ENCODE measurements at places on chromosomes 2 and 18.

DNA sequence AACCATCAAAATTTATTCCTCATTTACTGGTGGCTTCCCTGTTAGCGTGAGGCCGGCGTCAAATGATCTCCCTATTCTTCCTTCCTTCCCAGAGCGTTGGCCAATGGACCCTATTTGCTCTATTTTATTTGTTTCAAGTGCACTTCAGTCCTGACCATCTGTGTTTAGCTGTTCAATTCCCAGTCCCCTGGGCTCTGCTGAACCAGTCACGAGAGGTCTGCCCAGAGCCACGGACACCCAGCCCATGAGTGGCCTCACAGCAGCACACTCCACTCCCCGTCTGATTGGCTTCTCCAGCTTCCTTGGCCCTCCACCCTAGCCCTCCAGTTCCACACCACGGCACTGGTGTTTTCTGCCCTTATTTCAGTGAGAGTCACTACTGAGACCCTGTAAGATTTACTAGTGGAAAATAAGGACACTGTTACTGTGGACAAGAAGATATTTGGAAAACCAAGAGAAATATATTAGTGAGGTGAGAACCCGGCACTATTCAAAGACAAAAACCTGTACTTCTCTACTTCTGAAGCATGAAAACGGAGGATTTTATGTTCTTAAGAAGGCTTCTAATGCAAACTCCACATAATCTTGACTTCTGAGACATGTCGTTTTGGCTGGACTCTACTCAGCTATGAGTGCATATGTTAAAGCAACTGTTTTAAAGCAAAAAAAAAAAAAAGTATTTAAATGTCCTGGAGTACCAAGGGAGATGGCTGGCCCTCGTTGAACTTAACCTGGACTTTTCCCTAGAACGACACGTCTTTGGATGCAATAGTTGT lies 86.6 kb downstream of the COL6A3 start:
- no peak for DNase-seq

- no peak for DNase-seq
These were observed 181.0 kb upstream of the HNRNPA3 start for GRCh38 chr2:177031438-177032180.

GRCh38 chr18:78679613-78680260 lies 299.9 kb upstream of the SALL3 start:
- no peak for DNase-seq

- DNase-seq, result peak; percentile 53
These were observed at the start of gene HSBP1L1 for GRCh38 chr18:79964330-79965118. Gene HSBP1L1, plus strand, starts transcription at chr18:79964643. Its CDS starts 93 bp downstream, at chr18:79964736.

DNA sequence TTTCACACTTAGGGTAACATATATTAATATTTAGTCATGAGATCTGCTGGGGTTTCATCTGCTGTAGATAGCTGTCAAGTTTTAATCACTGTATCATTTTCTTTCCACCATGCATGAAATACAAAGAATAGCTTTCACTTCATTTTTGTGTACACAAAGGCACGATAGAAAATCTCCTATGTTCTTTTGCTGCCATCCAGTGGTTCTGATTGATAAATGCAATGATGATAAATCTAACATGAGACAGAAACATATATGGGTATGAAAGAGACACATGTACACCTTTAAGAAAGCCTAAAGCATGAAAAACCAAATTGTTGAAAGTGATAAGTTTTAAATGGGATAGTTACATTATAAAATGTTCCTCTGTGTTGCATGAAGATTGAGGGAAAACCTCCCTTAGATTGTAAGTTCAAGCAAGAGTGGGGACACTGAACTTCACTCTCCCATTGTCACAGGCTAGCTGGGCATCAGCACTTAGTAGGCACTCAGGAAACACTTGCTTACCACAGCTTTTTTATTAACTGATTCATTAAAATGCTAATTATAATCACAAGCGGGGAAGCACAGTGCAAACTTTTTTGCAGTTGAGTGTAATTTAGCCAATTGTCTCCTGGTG lies 31.2 kb downstream of the C1D start:
- peak; percentile 75 for DNase-seq

DNA sequence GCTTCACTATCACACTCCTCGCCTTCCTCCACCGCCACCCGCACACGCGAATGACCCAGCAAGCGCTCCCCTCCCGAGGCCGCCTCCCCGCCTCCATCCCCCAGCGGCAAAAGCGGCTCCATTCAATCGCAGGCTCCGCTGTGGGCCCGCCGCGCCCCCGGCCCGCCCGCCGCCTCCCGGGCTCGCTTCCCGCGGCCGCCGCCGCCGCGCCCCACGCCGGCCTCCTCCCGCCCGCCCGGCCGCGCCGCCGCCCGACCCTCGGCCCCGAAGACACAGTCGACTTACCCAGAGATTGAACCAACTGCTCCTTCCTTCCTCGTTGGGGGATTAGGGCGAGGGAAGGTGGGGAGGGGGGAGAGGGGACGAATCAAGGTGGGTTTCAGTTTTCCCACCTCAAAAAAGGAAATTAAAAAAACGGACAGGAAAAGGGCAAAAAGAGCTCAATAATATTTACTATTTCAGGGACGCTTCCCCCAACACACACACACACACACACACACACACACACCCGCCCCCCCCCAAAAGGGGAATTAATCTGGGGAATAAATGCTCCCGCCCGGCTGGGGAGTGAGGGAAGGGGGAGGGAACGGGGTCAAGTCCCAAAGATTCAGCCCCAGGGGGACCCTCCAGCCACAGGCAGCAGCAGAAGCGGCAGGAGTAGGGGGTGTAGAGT lies 743 bp downstream of the XPO1 start:
- DNase-seq, result peak; percentile 62

DNA sequence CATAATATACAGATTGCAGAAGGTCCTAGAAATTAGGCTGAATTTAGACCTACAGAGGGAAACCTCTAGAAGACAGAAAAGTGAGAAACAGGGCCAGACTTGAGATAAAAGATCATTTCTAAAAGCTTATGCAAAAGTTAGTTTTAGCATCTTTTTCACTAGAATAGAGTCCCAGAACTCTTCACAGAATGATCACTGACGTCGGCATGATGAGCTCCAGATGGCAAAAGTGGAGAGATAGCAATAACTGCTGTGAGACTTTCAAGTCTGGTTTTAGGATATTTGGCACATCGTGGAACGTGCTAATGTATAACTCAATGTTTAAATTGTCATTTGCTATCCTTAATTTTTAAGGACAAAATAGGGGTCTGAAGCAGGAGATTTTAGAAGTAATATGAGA lies 1050.7 kb upstream of the CELF4 start:
- DNase-seq, result no peak

GRCh38 chr2:231985823-231986261 lies 24.3 kb downstream of the DIS3L2 start:
- DNase-seq, result no peak

DNA sequence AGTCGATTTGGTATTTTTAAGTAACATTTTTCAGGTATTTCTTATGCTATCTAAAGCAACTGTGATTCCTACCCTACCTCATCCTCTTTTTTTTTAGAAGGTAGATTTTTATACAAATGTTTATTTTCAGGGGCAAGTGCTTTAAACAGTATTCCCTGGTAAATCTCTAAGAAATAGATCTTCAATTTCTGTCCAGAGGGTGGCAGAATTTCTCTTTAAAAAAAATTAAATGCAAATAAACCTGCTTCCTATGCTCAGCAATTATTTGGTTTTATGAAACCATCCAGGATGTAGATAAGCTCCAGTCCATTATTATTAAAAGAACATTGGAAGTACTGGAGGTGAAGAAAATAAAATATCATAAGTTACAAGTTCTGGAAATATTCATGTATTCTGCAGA lies 191.9 kb downstream of the MYO3B start:
- peak; percentile 40 for DNase-seq

- DNase-seq, result no peak
These were observed 7.1 kb downstream of the SH3BP4 start for GRCh38 chr2:234958746-234959395.

- no peak for DNase-seq
These were observed 178.5 kb upstream of the SESTD1 start for GRCh38 chr2:179443180-179443579.

GRCh38 chr2:181408861-181409260 lies 48.3 kb upstream of the ITGA4 start:
- DNase-seq, result no peak

GRCh38 chr2:227461811-227462461 lies 10.0 kb upstream of the AGFG1 start:
- no peak for DNase-seq

DNA sequence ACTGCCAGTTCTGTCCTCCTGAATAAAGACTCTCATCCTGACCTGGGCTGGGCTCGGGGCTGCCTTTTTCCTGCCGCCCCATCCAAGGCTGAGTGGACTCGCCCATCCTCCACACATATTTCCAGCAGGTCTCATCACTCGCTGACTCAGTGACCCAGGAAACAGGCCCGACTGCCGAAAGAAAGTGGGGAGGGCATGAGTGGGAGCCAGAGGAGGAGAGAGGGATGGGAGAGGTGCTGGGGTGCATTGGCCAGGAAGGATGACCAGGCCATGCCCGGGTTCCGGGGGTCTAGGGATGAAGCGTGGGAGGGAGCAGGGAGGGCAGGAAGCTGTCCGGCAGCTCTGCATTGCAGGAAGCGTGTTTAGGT lies 66.7 kb downstream of the TWIST2 start:
- no peak for DNase-seq

- DNase-seq, result no peak
These were observed 79.2 kb downstream of the LONRF2 start for GRCh38 chr2:100242891-100243619.

- no peak for DNase-seq
These were observed 30.6 kb upstream of the CREB1 start for GRCh38 chr2:207499114-207499513.

DNA sequence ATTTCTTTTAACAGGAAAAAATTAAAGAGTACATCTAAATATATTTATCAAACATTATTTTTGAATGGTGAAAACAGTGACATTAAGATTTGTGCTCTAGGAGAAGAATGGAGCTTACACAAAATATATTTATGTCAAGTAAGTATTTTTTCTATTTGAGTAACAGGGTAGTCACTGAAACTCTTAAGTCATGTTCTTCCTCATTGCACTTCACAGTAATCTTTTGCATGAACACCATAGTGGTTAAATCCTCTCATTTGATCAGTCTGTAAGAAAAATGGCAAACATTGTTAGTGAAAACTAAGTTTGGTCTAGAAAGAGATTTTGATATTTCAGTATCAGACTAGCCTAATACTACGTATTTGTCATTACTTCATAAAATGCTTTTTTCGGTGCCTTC lies 8.1 kb downstream of the GMCL1 start:
- no peak for DNase-seq

- no peak for DNase-seq
These were observed 86.9 kb upstream of the ZC3H15 start for GRCh38 chr2:186399082-186399644.

- no peak for DNase-seq
These were observed 228.3 kb downstream of the SEPTIN10 start for GRCh38 chr2:109385506-109385905.

- no peak for DNase-seq
These were observed 199.2 kb downstream of the TGIF1 start for GRCh38 chr18:3649135-3649632.

GRCh38 chr2:11532416-11533055 lies 1.3 kb upstream of the GREB1 start:
- no peak for DNase-seq

DNA sequence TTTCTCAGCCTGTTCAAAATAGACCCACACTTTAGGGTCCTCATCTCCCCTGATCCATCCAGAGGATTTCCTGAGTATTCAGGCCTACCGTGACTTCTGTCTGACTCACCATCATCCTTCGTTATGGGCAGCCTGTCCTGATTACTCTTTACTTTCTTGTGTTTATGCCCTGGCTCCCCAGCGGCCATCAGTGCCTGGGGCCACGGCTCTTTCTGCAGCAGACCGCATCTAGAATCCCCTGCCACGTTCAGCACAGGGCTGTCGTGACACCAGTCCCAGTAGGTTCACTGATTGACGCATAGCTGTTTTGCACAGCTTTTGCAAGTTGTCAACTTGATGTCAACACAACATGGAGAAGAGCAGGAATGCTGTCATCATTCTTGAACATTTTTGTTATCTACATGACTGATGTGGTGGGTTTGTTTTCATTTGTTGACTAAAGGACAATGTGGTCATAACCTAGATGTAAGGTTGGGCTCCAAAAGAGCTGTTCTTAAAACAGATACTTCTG lies 225.6 kb downstream of the HAUS1 start:
- no peak for DNase-seq

DNA sequence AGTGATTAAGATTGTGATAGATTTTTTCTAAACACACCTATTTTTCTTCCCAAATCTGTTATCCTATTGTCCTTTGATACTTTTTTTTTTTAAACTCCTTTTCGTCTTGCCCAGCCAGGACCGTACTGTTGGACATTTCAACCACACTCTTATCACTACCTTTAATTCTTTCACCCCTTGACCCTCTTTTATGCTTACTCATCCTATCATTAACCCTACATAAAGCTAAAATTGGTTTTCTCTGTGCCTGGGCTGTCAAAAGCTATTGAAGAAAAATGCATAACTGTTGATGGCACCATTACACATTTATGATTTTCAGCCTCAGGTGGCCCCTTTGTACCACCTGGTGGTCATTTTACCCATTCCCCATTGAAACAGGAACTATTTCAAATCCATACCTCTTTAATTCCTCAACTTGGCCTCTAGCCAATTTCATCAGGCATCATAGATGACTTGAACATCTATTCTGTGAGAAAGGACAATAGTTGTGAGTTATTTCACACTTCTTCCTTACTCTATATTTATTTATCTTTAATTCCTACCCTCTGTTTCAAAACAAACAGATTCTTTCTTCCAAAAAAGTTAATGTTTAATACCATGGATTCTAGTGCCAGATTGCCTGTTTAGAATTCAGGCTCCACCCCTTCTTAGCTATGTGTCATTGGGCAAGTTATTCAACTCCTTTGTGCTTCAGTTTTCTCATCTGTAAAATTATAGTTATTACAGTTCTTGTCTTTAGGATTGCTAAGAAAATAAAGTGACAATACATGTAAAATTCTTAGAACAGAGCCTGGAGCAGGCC lies 258.6 kb downstream of the CAMKMT start:
- no peak for DNase-seq

GRCh38 chr2:229270551-229271410 lies at the start of gene PID1:
Gene PID1, minus strand, starts transcription at chr2:229271287. Its CDS starts 244 bp downstream, at chr2:229271043.
- DNase-seq, result peak; percentile 48

GRCh38 chr2:79294994-79295393 lies 135.4 kb upstream of the REG3A start:
- no peak for DNase-seq

GRCh38 chr2:134539981-134540380 lies 178.8 kb downstream of the TMEM163 start:
- DNase-seq, result no peak

GRCh38 chr2:126719191-126719832 lies 63.4 kb downstream of the GYPC start:
- no peak for DNase-seq
